Suppressor macrophage (primary cell): ENCODE measurements at places on chromosomes 5 and 9.

DNA sequence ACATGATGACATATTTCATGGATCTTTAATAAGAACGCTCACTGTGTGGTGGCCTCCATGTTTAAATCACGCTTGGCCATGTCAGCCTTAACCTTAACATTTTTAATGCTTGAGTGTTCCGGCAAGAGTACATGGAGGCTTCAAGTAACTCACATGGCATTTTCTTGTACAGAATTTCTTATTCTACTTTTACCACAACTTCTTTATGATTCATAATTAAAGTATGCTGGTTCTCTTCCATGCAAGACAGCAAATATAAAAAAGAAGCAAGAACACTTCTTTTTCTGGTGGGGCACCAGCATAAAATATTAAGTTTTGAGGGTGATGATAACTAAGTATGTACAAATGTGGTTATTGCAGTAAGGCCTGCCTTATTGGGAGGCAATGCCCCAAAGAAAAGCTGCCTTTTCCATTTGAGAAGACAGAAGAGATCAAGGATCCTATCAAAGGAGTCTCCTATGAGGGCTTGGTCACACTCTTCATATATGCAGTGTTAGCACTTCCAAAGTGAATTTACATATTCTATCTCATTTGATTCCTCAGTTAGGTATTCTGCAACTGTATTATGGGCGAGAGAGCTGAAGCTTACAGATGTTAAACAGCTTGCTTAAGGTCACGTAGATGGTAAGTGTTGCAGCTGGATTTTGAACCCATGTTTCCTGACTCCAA, 382.7 kb upstream of the MEF2C start:
- DNase-seq = no peak

- DNase-seq = no peak
Measured at GRCh38 chr9:91291866-91292265, 69.9 kb downstream of the AUH start.

DNA sequence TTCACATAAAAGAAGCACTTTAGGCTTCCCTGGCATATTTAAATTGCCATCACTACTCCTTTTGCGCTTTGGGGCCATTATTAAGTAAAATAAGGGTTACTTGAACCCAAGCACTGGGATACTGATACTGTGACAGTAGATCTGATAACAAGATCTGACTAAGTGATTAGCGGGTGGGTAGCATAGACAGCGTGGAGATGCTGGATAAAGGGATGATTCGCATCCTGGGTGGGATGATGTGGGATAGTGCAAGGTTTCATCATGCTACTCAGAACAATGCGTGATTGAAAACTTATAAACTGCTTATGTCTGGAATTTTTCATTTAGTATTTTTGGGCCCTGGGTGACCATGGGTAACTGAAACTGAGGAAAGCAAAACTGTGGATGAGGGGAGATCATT, 75.1 kb downstream of the PTTG1 start:
- DNase-seq = no peak

- no peak for DNase-seq
Measured at GRCh38 chr5:11902201-11902619, 2.0 kb downstream of the CTNND2 start.

GRCh38 chr9:133167096-133167730, 3.5 kb upstream of the GBGT1 start:
- no peak for DNase-seq

GRCh38 chr9:112900901-112901300, 10.2 kb upstream of the SLC46A2 start:
- no peak for DNase-seq

- no peak for DNase-seq
Measured at GRCh38 chr5:56514245-56514644, 281.1 kb upstream of the ANKRD55 start.

GRCh38 chr9:4997631-4998030, 12.6 kb downstream of the JAK2 start:
- DNase-seq = no peak

GRCh38 chr5:82259172-82259800, 18.9 kb downstream of the RPS23 start:
- DNase-seq = no peak

DNA sequence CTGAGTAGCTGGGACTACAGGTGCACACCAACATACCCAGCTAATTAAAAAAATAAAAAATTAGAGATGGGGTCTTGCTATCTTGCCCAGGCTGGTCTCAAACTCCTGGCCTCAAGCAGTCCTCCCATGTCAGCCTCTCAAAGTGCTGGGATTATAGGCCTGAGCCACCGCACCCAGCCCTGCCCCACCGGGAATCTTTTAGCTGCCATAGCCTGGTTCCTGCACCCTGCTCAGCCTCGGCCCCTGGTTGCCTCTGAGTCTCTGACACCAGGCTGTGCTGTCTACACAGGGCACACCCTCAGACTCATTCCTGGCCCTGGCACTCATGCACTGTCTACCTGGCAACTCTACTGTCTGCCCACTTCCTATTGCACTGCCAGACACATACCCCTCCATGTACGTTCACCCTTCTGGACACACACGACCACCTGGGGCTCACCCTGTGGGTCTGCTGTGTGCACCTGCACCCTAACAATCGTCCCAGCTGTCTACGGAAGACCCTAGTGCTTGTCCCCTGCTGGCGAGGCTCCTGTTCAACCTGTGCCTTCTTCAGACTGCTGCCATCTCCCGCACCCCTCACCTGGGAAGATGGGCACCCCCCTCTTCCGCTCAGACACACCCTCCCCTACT, 1.4 kb downstream of the PROP1 start:
- no peak for DNase-seq

DNA sequence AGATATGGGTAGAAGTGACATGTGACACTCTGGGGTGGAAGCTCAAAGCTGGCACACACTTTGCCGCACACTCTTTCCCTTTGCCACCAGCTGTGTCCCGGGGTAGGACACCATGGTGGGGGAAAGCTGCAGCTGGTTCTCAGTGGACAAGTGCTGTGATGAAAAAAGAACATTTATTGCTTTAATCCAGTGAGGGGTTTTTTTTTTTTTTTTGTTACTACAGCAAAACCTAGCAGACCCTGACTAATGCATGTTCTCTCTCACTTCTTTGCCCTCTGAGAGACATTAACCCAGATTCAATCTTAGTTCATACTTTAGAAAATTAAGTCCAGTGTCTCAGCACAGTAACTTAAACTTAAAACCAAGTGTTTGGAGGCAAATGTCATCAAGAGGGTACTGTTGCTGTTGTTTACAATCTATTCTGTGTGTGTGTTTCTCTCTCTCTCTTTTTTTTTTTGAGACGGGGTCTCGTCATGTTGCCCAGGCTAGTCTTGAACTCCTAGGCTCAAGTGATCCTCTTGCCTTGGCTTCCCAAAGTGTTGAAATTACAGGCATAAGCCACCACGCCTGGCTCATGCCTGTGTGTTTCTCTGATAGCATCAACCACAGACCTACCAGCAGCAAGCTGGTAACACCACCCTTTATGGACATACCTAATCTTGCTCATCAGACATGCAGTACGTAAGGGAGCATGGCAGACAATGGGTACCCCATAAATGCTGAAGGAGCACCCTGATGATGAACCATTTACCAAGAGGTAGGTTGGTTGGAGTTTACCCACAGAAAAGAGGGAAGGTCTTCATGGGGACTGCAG, 84.7 kb upstream of the TBC1D2 start:
- DNase-seq = no peak

DNA sequence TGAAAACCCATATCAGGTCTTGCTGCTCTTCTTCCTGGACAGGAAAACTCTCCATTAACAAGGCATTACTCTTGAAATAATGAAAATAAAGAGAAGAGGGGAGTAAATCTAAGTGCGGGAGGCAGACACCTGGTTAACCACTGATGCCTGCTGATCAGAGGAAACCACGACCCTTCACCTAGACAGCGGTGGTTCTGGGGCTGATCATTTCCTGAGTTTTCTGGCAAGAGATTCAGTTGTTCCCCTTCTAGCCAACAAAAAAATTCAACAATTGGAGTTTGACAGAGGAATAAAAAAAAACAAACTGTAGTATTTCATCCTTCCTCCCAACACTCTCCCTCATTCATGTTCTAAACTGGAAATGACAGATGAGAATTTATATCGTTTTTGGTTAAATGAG, 3.0 kb downstream of the RLN2 start:
- DNase-seq = no peak

DNA sequence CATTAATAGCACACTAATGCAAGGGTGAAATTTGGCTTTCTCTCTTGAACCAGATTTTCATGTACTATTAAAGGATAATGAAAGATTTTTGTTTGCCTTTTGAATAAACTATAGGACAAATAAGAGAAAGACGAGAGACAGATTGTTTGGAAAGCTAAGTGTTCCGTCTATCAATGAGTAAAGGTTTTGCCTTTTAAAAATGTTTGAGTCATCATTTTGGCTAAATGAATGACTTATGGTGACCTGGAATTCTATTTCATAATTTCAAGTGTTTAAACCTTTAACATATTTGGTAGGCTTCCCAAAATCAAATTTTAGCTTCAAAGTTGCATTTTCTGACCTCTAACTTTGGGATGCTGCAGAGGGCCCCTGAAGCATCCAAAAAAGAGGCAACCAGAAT, 145.2 kb downstream of the SLC25A46 start:
- DNase-seq = no peak

GRCh38 chr9:108537756-108538155, 318.0 kb downstream of the ACTL7B start:
- no peak for DNase-seq

DNA sequence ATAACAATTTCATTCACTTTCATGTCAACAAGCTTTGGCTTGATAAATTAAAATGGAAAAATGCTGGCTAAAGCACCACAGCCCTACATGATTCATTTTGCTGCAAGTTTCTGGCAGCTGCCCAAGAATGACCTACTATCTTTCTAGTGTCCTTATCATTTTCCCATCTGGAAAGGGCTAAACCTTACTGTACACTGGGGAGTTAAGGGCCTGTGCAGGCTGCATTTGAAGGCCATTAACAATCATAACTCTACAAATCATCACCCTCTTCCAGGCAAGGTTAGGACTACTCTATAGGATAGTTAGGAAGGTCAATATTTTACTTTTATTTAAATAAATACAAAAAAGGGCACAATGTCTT, 579.7 kb upstream of the ZNF608 start:
- DNase-seq = no peak

GRCh38 chr5:32406650-32407049, 37.9 kb downstream of the ZFR start:
- DNase-seq = no peak

GRCh38 chr5:179051784-179052183, 8.4 kb upstream of the ZNF354C start:
- DNase-seq = no peak

GRCh38 chr5:177146891-177147638, 13.5 kb downstream of the NSD1 start:
- no peak for DNase-seq

- DNase-seq = no peak
Measured at GRCh38 chr9:18673179-18673578, 199.2 kb downstream of the ADAMTSL1 start.

GRCh38 chr5:128349044-128349858, 188.8 kb downstream of the FBN2 start:
- DNase-seq = no peak

DNA sequence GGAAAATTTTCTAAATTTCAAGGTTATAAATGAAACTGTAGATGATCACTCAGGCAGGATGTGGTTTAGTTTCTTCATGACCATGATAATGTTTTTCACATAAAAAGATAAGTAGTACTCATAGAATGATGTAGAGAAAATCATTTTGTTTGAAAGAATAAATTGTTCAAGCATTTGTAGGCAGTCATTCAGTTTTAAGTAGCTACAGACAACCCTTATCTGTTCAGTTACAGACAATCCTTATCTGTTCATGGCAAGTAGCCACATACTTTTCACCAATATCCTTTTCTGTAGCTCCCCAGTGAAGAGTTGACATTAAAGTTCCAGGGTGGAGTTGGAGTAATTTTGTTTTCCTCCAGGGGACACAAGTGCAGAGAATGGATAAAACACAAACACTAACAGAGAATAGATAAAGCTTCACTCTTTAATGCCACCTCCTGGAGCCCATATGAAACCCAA, 278.1 kb upstream of the TNC start:
- no peak for DNase-seq

DNA sequence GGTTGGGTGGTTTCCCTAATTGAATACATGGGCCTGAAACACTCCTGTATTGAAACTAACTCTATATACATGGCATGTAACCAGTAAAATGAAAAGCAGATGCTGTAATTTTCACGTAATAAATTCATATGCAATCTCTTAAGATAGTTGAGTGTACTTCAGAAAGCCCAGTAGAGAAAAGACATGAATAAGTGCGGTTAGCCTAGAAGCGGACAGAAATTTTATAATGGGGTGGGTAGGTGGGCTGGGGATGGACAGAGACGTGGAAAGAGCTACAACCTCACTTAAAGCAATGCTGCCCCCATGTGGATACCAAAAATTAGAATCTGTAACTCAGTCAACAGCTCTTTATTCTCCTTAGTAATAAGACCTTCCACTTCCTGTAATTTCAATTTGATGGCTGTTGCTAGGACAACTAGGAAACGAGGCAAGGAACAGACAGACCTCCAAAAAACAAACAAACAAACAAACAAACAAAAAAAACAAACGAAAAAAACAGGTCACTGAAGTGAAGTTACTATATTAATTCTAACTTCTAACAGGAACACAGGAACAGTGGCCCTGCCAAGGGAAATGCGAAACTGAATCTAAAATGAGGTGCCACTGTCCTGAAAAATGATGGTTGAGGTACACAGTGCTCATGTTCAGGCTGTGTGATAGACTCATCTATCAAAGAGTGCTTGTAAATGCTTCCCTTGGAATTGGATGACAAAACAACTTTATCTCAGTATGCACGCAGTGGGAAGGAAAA, 103.4 kb upstream of the GNA14 start:
- peak; percentile 27 for DNase-seq

- DNase-seq = no peak
Measured at GRCh38 chr5:65017636-65018035, 248.9 kb downstream of the CWC27 start.

- DNase-seq = no peak
Measured at GRCh38 chr5:79186021-79186420, 49.9 kb upstream of the JMY start.

DNA sequence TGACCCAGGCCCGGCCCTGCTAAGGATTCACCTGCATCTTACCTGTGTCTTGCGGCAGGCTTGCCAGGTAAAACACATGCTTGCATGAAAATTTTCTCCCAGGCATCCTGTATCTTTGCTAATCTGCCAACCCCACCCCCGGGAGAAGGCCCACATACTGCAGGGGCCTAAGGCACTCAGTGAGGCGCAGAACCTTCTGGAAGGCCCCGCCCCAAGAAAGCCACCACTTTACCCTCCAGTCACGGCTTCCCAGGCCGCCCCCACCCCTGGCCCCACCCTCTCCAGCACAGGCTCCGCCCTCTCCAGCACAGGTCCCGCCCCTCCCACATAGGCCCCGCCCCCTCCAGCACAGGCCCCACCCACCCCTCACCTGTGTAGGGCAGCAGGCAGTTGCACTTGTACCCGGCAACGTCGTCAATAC, 29.8 kb upstream of the SEC16A start:
- DNase-seq = no peak
